Brain (organoid and tissue), 16 donors: ENCODE measurements at places on chromosomes 13 and 19. TPM values are rescaled to one million over a fixed set of nuclear protein-coding genes. Genes with fewer than 3 reads are reported as not detected.

The SSC5D gene
- polyA plus RNA-seq: 2.6 TPM

DNA sequence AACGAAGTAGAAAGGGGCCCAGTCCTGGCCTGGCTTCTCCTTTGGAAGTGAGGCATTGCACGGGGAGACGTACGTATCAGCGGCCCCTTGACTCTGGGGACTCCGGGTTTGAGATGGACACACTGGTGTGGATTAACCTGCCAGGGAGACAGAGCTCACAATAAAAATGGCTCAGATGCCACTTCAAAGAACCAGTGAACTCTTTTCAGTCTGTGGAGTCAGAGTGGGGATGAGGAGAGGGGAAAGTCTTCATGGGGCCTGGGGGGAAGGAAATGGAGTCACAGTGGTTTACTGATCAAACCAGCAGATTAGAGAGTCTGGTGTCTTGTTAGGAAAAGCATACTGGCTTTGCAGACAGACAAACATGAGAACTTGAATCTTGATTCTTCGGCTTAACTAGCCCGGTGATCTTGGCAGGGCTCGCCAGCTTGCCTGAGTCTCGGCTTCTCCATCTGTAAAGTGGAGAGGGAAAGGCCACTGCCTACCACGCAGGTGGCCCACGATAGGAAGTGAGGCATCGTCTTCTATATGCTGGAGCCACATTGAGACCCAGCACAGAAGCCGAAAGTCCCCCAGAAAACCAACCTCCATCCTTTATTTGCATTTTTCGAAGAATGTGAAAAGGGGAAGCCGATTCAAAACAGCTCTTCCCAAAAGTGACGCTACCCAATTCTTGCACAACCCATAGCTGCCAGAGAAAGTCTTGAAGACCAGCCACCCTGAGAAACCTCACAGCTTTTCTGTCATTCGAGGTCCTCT is at the start of gene FFAR1:
Gene FFAR1 (plus strand): TSS at position 732 of the 759 bp plus-strand sequence. CDS start 3,650 bp downstream, outside the sequence.
- no peak for DNase-seq

DNA sequence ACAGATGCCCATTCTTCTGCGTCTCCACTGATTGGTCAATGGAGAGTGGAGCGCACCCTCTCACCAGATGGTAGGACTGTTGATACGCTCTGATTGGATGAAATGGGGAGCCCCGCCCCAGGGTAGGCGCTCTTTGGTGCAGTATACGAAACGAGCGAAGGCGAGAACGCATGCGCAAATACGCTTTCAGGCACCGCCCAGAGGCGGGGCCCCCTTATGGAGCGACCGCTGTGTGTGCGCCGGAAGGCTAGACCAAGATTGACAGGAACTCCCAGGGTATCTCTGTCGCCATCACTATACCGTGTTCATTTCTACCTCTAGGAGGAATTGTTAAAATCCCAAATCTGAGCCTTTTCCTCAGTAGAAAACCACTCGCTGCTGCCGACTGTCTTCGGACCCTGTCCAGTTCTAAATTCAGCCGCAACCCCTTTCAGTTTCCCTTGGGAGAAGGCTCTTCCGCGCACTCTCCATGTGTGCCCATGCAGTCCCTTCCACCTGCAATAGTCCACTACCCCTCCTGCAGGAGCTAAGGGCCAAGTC is 720 bp upstream of the HNRNPL start:
- peak; percentile 100 for DNase-seq

DNA sequence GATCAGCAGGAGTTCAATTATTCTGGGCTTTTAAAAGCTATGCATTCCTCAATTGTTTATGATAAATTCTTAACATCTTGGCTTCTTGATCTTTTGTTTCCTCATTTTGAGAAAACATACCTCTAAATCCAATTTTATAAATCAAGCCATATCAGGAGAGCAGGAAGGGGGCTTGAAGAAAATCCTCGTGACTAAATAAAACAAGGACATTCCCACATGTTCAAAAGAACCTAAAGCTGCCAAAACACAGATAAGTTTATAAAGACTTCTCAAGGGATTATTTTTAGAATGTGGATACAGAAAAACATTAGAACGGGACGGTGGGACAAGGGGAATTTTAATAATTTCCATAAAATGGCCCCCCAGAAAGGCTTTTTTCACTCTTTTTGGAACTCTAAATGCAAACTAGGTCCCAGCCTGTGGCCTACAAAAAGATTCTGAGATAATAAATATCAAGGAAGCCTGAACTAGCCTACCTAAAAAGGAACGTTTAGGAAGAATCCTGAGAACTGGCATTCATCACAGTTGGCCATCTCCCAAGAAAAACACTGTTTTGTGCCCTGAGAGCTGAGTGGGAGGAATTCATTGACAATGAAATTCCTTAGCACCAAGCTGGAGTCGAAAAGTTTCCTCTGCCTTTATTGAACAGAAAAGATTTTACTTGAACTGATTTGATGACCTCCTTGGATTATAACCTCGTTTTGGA is 30.1 kb downstream of the ZAR1L start:
- DNase-seq: peak; percentile 48
